ENCODE measurements at places on chromosomes 12 and 14.

- no peak for DNase-seq
These were observed 148.2 kb upstream of the CLEC14A start for GRCh38 chr14:38404100-38404541.

DNA sequence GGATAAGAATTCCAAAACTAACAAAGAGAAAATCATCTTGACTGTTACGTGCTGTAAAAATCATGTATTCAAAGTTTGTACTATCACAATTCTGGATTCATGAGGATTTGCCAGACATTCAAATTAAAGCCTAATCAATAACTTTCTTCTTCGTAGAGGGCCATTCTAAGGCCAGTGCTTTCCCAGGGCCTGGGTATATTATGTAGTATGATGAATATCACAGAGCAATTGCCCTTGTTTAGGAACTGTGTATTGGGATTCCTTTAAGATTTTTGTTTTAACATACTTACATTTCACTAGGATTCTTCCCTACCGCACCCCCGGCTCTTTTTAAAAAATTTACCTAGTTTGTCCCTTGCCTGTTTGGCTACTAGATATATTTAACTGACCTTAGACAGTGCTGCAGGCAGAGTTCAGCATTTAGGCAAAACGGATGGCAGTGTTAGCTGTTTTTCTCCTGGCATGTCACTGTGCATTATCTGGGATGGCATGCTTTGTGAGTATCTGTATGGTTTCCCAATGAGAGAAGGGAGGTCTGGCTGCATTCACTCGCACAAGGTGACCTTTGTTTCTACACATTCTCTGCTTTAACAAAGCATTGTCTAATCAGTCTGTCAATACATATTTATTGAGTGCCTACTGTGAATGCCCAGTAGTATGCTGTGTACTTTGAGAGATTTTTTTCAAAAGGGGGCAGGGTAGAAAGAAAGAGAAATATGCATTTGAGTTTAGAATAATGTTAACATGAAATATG is 63.3 kb downstream of the ERC1 start:
- DNase-seq, result no peak

DNA sequence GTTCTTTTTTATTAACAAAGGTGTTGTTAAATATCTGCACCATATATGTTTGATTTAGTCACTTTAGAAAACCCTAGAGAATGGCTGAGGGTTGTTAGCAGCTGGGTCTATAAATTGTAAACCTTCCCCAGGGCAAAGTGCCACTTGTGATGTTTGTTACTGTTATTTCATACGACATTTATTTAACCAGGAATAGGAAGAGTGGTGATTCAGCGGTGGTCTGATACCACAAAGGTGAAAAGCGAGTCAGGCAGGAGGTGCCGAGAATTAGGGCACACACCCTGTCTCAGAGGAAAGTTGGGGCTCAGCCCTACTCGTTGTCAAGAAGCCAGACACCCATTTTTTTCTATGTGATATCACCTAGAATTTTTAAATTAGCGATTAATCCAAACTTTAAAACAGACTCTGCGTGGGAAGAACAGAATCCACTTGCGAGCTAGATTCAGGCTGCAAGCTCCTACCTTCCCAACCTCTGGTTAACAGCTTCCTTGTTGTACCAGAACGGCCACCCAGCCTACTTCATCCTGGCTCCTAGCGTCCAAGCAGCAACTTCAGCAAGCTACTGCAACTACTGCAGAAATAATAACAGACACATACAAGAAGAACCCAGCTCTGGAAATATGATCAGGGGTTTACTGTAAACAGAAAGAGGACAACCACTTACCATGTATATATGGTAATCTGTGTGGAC is 126.7 kb downstream of the TMEM132D start:
- DNase-seq, result no peak

GRCh38 chr12:101963697-101964096 is 86.3 kb downstream of the DRAM1 start:
- DNase-seq, result no peak

DNA sequence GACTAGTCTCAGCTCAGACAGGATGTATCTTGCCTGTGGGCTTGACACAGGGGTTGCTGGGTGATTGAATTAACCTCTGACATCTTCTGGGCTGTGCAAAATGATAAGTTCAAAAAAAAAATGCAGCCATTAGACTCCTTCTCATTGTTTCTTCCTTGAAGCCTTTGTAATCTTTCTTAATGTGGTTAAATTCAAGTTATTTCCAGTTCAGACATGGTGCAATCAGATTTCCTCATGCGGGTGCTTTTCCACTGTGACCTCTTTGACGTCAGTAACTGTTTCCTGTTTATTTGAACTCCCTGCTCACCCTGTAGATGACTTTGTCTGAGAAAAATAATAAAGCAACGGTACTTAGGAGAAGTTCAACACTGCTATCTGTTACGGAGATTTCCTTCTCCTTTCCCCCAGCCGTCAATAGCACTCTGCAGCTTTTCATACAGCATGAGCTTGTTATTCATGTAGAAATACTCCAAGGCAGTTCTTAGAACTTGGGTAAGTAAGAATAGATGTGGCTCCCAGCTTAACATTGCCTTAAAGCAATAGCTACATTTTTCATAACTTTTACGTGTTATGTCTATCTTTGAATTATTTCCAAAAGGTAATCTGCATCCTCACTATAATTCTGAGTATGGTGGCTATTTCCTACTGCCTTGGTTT is 155.5 kb downstream of the PRKCH start:
- no peak for DNase-seq

DNA sequence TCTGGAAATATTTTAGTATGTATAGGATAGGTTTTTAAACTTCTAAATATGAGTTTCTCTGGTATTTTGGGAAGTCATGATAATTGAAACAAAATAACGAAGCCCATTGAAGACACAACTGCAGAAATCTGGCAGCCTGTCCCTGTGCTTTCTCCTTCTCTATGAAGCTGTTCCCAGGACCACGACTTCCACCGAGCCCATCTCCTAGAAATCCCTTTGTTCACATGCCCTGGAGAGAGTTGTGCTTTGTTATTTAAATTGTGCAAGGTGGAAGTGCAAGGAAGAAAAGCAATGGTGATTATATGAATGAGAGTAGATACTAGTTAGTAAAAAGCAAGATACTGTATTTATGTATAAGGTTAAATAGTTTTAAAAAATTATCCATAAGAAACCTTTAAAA is 32.2 kb downstream of the STK38L start:
- peak; percentile 39 for DNase-seq

DNA sequence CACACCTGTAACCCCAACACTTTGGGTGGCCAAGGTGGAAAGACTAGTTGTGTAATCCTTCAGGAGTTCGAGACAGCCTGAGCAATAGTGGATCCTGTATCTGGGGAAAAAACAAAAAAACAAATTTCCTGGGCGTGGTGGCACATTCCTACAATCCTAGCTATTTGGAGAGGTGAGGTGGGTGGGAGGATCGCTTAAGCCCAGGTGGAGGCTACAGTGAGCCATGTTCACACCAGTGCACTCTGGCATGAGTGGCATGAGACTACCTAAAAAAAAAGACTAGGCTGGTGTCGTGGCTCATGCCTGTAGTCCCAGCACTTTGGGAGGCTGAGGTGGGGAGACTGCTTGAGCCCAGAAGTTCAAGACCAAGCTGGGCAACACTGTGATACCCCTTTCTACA is 17.2 kb downstream of the PTGES3 start:
- DNase-seq, result no peak

DNA sequence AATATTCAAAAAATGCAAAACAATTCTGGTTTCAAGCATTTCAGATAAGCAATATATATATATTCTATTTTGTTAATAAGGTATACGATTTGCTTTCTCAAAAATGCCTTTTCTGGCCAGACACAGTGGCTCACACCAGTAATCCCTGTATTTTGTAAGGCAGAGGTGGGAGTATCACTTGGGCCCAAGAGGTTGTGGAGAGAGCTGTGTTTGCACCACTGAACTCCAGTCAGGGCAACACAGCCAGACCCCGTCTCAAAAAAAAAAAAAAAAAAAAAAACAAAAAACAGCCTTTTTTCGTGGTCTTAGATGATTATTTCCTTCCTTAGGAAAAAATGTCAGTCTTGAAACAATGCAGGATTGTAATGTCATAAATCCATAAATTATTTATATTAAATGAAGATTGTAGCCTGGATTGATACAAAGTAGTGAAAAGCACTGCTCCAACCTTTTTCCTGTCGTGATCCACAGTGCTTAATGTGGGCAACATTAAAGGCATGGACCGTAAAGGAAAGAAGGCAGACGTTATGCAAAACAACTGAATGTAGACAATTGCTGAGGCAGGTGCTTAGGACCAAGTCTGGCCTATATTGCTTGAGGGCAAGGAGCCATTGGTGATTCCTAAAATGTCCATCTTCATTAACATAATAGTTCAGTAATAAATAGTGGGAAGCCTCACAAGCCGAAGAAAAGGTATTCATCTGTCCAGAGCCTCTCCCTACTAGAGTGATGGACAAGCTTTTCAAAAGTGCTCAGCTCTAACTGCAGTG is 36.8 kb downstream of the RAD52 start:
- no peak for DNase-seq

DNA sequence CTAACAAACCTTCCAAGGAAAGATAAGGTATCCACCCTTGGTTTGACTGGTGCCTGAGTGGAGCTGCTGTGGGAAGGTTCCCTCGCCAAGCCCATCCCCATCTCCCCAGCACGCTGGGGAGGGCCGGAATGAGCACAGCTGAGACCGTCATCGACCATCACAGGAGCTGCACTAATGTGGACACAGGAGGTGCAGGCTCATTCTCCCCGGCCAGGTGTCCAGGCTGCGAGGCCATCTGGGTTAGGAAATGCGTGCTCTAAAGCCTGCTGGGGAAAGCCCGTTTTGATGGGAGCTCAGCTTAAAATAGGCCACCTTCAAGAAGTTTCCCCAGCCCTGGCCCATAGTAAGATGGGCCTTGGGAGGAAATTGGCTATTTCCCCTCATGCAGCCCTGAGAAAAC is 35.2 kb upstream of the FOXN3 start:
- DNase-seq, result no peak

- DNase-seq, result no peak
These were observed 255.9 kb upstream of the KITLG start for GRCh38 chr12:88836156-88836555.

GRCh38 chr12:10957741-10958140 is 18.7 kb upstream of the TAS2R14 start:
- DNase-seq, result no peak

DNA sequence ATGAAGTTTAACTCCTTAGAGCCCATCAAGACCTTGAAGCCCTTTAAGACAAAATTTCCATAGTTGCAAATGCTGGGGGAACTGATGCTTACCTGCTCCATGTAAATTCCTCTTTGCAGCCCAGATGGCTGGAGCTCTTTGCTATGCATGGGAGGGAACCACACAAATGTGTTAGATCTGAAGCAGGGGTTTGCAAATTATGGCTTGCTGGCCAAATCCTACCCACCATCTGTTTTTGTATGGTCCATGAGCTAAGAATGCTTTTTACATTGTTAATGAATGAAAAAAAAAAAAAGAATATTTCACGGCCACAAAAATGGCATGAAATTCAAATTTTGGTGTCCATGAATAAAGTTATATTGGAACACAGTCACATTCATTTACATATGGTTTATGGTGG is 74.6 kb downstream of the GCH1 start:
- DNase-seq, result no peak

DNA sequence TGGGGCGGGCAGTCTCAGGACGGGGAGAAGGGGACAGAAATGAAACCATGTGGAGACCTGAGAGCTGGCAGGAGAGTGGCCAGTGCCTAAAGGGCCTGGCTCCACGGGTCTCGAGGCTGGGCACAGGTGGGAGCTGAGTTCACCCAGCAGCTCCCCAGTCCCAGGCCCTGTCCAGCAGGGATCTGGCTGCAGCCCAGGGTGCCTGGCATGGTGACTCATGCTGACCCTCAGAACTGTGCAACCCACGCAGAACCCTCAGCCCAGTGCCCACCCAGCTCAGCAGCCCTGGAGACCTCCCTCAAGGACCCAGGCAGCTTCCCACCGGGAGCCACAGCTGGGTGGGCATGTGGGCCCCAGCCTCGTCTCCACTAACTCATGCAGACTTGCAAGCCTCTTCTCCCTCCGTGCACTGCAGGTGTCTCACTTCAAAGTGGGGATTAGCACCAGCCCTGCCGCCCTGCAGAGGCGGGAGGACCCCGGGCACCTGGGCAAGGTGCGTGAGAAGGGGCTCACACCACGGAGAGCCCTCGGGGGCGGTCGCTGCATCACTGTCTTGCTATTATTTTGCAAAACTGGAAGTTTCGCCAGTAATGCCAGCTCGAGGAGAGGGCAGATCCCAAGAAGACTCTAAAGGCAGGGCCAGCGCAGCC is 46.3 kb downstream of the CCNK start:
- DNase-seq, result no peak

- peak; percentile 95 for DNase-seq
These were observed 3.6 kb upstream of the RHOF start for GRCh38 chr12:121796855-121797751.

DNA sequence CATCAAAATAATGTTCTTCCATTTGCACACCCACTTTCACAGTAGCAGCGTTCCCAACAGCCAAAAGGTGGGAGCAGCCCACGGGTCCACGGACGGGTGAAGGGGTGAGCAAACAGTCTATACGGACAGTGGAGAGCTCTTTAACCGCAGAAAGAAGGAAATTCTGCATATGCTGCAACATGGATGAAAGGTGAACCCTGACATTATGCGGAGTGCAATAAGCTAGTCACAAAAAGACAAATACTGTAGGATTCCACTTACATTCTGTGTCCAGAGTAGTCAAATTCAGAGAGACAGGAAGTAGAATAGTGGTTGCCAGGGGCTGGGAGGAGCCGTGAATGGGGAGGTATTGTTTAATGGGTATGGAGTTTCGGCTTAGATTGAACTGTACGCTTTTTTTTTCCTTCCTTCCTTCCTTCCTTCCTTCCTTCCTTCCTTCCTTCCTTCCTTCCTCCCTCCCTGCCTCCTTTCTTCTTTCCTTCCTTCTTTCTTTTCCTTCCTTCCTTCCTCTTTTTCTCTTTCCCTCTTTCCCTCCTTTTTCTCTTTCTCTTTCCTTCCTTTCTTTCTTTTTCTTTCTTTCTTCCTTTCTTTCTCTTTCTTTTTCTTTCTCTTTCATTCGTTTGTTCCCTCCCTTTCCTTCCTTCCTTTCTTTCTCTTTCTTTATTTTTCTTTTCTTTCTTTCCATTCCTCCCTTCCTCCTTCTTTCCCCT is 15.8 kb upstream of the ANKRD9 start:
- DNase-seq, result no peak

- DNase-seq, result no peak
These were observed 64.8 kb upstream of the TMEM260 start for GRCh38 chr14:56514663-56515371.

DNA sequence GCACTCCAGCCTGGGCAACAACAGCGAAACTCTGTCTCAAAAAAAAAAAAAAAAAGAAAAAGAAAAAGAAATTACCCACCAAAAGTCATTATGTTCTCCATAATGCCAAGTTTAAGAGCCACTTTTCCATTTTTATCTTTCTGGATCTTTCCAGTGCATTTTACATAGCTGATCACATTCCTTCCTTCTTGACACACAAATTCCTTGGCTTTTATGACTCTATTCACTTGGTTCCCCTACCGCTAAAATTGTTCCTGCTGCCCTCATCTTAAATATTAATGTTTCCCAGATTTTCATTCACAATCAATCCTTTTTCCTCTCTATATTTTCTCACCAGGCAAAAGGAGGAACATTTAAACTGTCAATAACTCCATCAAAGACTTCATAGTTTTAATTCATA is 20.2 kb downstream of the KLHL28 start:
- no peak for DNase-seq

Data from ELF-1 (cell line).